ENCODE measurements at places on chromosomes 2 and 18.

GRCh38 chr2:240988146-240988545, 10.3 kb upstream of the SNED1 start:
- DNase-seq = no peak

DNA sequence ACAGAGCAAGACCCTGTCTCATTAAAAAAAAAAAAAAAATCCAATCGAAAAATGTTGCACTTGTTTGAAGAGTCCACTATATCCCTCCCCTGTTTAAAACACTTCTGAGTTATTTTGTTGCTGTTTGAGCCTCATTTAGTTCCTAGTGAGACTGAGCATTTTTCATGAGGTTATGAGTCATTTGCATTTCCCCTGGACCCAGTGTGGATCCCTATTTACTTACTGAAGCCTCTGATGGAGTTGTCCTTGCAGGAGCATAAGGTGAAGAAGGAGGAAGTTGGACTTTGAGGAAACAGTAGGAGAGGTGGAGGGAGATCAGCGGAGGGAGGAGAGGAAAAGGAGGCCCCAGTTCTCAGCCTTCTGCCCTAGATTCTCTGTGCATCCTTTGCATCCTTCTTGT, 5.1 kb downstream of the CXCR1 start:
- DNase-seq = no peak

GRCh38 chr2:85698184-85698879, 4.2 kb downstream of the GNLY start:
- no peak for DNase-seq

- no peak for DNase-seq
These were observed 32.6 kb downstream of the ANKMY1 start for GRCh38 chr2:240524963-240525718.

- DNase-seq = no peak
These were observed 67.8 kb downstream of the MERTK start for GRCh38 chr2:111966241-111966640.

DNA sequence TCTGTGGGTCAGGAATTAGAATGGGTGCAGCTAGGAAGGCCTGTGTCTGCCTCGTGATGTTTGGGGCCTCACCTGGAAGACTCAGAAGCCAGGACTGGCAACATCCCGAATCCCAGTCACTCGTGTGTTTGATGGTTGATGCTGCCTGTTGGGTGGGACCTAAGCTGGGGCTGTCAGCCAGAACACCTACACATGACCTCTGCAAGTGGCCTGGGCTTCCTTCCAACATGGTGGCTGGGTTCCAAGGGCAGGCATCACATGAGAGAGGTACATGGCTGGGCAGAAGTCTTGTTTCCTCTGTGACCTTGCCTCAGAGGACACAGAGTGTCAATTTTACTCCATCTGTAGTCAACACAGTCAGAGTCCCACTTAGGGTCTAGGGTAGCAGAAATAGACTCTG, 177.8 kb downstream of the GBX2 start:
- no peak for DNase-seq

DNA sequence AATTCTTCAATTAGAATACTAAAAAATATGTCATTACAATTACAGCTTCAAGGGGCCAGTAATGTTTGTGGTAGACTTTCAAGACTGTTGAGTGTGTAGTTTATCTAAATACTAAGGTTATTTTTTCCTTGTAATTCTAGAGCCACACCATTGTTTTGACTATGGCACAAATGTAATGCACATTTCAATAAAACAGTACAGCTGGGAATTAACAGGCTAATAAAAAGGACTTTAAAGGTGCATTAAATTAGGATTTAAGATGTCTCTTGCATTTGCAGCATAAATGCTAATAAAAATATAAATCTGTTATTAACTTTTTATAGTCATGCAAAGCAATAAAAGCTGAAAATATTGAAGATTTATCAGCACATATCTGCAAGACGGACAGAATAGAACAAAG, 344.8 kb downstream of the ERBB4 start:
- DNase-seq = no peak

DNA sequence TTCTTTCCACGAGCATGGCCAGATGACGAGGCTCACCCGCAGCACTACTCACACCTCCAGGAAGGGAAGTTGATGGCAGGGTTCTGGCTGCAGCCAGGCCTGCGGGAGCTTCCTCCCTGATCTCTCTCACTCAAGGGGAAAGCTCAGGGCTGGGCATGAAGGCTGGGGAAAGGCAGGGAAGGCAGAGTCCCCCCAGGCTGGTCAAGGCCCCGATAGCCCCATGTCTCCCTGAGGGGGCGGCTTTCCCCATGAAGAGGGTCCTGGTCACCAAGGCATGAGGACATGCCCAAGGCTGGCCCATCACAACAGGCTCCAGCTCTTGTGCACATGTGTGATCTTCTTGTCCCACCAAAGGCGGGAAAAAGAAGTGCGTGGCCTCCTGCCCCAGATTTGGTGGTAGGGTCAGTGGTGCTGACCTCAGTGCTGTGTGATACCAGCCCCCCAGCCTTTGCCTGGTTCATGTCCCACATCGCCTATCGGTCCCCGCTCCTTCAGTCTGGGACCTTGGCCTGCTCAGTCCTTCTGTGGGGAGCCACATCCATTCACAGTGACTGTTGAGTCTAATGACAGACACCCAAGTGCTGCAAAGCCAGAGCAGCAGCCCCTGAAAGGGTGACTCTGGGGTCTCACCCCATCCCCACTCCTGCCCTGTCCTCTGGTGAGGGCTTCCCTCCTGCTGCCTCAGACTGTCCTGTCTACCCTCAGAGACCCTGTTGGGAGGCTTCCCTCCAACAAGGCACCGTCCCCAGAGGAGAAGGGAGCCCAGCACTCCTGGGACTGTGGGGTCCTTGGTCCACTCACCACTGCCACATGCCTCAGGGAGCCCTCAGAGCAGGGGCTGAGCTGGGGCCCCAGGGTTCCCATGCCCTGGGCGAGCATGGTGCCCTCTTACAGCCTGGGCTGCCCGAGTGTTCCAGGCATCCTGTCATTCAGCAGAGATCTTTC, 49.8 kb upstream of the ALPP start:
- no peak for DNase-seq

- DNase-seq = no peak
These were observed 51.1 kb downstream of the TGOLN2 start for GRCh38 chr2:85276571-85277118.

- no peak for DNase-seq
These were observed 528.8 kb downstream of the CPS1 start for GRCh38 chr2:211085056-211085680.

- DNase-seq = no peak
These were observed 636.1 kb upstream of the SLC8A1 start for GRCh38 chr2:41087946-41088345.

DNA sequence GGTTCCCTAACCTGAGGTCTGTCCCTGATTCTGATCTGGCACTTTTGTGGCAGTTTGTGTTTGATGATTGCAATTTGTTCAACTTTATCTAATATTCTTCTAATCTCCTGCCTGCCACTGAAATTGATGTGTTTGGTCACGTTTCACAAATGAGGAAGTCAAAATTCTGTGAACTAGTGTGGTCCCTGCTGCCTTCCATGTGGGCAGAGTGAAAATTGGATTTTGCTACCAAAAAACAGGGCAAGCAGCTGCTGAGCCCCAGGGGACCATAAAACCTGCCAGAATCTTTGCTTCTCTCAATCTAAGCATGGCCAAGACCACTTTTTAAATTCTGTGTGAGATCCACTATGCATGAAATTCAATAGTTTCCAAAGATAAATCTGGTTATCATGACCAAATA, 195.5 kb upstream of the CYRIA start:
- DNase-seq = no peak

DNA sequence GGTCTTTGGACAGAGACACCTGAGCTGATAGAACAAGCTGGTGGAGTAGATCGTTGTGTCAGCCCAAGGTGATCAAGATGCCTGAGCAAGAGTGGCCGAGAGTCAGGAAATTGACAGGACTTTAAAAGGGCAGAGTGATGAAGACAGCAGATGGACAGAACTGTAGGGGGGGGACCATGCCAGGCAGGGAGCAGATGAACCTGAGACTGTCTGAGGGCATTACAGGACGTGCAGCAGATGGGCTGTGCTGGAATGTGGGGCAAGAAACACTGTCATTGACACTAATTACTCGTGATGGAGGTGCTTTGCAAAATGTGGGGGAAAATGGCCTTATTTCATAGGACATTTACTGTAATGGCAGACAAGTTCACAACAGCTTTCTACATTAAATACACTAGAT, 225.0 kb downstream of the THSD7B start:
- no peak for DNase-seq

- DNase-seq = no peak
These were observed 29.6 kb upstream of the DSC3 start for GRCh38 chr18:31072175-31072574.

DNA sequence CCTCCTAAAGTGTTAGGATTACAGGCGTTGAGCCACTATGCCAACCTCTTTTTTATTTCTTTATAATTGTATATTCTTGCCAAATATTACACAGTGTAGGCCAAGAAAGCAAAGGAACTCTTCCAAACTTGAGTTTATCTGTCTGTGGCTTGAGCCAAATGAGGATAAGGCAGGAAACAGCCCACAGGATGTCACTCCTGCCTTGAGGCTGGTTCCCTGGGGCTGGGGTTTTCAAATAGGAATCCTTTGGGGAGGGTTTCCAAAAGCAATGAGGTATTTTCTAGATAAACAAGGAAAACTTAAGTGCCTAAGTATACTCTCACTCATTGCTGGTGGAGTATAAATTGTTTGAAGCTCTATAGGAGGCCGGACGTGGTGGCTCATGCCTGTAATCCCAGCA, 56.4 kb downstream of the ADCY3 start:
- no peak for DNase-seq

DNA sequence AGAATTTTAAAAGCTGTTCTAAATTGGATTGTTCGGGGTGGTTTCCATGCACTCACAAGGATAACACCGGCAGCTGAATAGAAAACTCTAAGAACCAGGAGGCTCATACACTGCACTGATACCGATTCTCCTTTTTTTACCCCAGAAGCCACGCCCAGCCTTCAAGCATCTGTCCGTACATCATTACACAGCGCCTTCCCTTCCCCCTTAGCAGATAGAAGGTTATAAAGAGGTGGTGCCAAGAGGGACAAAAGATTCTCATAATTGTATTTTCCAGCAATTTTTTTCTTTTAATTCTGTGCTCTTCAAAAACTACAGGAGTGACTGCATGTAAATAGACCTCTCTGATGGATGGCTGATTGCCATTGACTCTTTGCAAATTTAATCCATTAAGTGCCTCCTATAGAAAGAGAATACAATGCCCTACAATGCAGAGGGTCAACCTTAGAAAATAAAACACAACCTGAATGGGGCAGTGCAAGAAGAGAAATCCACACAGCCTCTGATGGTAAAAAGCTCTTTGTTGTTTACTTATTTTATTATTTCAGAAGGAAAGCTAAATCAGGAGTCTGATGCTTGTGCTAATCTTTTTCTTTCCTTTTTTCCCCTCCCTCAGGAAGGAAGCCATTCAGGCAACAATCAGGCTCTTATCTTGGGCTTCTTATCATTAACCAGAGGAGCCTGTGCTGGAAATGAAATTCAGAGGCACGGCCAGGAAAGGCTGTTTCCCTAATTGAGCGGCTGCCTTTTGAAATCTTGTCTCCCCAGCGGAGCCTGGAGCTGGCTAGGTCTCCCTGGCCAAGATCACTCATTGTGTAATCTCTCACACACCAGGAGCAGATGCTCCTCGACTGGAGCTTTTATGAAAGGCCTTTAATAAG, 198.9 kb upstream of the NABP1 start:
- DNase-seq = no peak

DNA sequence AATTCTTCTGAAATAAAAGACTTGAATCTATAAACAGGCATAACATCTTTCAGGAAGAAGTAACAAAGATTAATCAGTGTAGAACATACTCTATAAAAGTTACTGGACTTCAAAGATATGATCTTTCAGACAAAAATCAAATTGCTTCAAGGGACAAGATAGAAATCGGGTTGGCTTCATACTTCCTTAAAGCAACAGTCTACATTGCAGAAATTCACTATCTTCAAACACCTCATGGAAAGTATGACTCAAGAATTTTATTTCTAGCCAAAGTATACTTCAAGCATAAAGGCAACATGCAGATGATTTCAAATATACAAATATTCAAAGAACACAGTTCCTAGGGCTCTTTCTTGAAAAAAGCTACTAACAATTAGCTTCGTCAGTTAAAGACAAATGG, 240.7 kb downstream of the SRBD1 start:
- DNase-seq = no peak

GRCh38 chr2:174666845-174667244, 69.2 kb upstream of the WIPF1 start:
- DNase-seq = no peak

DNA sequence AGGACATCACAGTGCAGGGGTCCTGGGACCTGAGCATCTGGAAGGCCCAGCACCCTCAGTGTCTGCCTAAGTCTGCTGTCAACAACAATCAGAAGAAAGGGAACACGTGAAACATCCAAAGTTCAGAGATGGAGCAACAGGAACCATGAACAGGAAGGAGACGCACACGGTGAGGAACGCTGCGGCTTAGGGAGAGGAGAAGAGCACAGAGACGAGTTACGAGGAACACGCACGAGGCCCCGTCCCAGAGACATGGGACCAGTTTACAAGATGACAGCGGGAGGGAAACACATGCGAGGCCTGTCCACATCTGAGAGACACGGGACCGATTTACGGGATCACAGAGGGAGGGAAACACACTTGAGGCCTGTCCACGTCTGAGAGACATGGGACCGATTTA, 2.9 kb upstream of the KCNG2 start:
- no peak for DNase-seq

- DNase-seq = peak; percentile 3
These were observed 233.7 kb downstream of the METTL4 start for GRCh38 chr18:2337552-2338141.

DNA sequence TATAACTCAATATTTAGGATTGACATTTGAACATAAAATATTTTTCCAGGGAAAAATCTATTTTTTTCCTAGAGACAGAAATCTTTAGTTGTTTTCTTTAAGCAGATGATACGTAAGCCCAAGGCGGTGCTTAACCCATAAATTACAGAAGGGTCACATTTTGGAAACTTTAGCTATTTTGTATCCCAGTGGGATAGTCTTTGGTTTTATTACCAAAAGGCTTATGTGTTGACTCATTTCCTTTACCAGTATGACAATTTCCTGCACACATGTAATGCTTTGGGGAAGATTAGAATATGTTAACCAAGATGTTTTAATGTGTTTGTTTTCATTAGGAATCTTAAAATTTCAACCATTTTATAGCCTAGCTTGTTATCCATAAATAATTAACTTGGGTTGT, 24.8 kb downstream of the DYNC1I2 start:
- DNase-seq = no peak

GRCh38 chr2:239278361-239278760, 122.5 kb downstream of the HDAC4 start:
- no peak for DNase-seq

DNA sequence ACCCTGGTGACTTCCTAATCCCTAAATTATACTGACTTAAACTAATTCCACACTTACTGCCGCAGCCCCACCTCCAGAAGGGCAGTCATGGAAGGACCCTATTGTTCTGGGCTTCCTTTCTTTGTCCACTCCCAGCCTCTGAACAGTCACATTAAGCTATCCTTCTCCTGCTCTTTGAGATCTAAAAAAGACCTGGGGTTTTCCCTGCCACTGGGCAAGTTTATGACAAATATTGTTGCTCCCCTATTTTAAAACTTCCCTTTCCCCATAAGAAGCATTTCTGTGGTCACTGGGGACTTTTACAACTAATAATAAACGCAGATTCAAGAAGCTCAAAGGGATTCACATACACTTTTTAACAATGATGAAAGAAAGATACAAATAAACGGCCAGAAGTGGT, 47.2 kb upstream of the XPO1 start:
- DNase-seq = no peak
